ENCODE measurements at places on chromosomes 7 and 10. TPM values are rescaled to one million over a fixed set of nuclear protein-coding genes. Genes with fewer than 3 reads are reported as not detected.

Gene SP8
- 0.74 TPM for total RNA-seq

Gene PPIF
- total RNA-seq, result 86.6 TPM

Gene PPP1R3C
- 51.7 TPM for total RNA-seq

Gene FOXI2
- total RNA-seq, result not detected

All from cardiac muscle cell (in vitro differentiated cells and primary cell).